Thyroid gland (tissue), 4 donors: ENCODE measurements at places on chromosomes 13 and 19.

DNA sequence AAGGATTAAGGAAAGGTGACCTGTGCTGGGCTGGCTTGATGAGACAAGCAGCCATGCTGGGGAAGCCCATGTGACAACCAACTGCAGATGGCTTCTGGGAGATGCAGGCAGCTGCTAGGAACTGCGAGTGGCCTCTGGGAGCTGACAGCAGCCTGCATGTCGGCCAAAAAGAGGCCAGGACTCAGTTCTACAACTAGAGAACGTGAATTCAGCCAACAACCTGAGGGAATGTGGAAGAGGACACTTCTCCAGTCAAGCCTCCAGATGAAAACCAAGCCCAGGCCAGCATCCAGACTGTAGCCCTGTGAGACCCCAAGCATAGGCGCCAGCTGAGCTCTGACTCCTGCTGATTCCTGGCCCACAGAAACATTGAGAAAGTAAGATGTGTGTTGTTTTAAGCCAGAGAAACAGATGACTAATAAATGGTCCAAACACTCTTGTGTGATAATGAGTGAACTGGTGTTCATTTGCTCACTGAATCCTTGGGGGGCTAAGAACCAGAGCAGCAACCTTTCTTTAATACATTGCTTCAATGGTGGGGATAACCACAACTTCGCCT is 45.0 kb downstream of the SLC7A1 start:
- DNase-seq = no peak

DNA sequence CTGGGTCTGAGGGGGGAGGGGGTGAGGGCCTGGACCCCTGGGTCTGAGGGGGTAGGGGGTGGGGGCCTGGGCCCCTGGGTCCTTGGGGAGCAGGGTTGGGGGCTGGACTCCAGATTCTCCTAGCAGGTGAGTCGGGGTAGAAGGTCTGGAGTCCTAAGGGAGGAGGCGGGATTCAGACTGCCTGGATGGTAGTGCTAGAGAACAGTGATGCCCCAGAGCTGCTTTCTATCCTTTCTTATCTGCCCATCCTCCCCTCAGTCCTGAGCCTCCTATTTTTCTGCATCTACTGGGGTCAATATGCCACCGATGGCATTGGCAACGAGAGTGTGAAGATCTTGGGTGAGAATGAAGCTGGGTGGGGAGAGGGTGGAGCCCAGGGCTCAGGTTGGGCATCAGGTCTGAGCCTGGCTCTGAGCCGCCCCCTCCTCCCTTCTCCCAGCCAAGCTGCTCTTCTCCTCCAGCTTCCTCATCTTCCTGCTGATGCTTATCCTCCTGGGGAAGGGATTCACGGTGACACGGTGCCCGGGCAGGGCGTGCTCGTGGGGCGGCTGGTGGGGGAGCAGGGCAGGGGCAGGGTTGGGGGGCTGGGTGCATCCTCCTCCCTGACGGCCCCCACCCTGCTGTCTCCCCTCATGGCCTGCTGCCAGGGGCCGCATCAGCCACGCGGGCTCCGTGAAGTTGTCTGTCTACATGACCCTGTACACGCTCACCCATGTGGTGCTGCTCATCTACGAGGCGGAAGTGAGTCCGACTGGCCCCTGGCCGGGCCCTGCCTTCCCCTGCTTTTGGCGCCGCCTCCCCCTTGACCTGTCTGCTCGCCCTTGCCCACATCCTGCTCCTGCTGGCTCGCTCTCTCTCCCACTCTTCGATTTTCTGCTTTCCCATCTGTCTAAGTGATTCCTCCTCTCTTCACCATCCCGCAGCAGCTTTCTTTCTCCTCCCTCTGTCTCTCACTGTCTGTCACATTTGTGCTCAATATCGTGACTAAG is 3.4 kb downstream of the TMEM145 start:
- no peak for DNase-seq

DNA sequence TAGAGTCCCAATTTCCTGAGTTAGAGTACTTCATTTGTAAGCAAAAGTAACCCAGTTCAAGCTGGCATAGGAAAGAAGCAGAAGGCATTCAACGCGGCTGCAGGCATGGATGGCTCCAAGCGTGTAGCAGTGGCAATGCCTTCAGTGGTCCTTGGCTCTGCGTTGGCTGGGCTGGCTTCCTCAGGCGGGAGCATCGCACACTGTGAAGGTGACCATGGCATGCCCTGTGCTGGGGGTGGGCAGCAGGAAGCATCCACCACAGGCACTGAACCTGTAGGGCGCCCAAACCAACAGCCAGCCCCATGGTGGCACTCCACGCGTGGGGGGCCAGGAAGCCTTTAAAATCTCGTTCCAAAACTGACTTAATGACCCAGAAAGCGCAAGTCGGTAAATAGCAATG is 53.6 kb upstream of the SPACA7 start:
- no peak for DNase-seq

GRCh38 chr19:1590641-1591397 is 1.8 kb downstream of the MBD3 start:
- no peak for DNase-seq

DNA sequence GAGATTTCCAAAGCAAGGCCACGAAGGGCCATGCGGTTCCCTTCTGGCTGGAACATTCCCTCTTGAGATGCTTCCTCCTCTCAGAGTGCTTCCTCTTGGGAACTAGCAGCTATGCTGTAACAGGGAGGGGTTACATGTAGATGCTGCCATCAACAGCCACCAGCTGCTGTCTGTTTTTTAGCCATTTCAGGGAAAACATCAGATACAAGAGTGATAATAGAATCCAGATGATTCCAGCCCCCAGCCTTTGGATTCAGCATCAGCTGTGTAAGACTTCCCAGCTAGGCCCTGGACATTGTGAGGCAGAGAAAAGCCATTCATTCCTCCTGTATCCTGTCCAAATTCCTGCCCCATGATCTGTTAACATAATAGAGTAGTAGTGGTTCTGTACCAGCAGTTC is 8.2 kb upstream of the ZNF177 start:
- DNase-seq = no peak

GRCh38 chr19:4012975-4013634 is 5.6 kb downstream of the PIAS4 start:
- DNase-seq = no peak

- no peak for DNase-seq
These were observed 48.2 kb upstream of the SLITRK5 start for GRCh38 chr13:87622971-87623370.

- no peak for DNase-seq
These were observed 100.8 kb downstream of the STK24 start for GRCh38 chr13:98476106-98476505.

- DNase-seq = no peak
These were observed 8.9 kb downstream of the DHX34 start for GRCh38 chr19:47357788-47358680.

GRCh38 chr19:13146763-13147563 is 3.2 kb downstream of the STX10 start:
- DNase-seq = no peak

DNA sequence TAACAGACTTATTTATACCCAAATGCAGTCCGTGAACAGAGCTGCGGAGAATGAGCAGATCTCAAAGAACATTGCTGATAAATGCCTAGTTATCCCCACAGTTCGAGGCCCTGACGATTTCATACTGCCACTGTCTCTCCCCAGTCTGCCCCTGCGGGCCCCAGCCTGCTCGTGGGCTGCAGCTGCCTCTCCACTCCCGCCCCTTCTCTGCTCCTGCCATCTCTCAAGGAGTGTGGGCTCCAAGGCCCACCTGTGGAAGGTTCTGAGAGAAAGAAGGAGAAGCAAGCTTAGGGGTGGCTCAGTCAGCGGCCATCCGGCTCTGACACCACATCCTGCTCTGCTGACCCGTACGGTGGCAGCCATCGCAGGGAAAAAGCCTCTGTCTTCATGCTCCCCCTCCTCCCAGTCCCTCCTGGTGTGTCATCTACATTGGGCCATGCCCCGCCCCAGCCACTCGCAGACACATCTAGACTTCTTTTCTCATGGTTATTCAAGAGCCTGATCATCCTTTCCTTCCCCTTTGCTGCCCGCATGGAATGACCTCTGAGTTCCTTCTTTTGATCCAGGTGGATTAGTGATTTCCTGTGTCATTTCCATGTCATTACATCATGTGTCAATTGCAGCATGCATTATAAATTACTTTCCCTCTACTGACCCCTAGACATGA is 52.0 kb downstream of the EPS15L1 start:
- DNase-seq = no peak

DNA sequence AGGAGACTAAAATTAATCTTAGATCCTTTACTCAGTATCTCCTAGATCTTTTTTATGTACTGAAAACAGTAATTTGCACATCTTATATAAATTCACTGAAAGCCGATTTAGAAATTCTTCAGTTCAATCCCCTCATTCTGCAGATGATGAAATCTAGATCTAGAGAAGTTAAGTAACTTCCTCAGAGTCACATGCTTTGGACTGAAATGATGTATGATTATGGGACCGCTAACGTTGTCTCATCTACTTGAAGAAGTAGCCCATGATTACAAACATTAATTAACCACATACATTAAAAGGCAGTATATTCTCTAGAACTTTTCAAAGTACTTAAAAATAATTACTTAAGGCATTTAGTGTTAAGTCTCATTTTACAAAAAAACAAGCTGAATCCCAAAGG is 37.8 kb downstream of the ELF1 start:
- no peak for DNase-seq

DNA sequence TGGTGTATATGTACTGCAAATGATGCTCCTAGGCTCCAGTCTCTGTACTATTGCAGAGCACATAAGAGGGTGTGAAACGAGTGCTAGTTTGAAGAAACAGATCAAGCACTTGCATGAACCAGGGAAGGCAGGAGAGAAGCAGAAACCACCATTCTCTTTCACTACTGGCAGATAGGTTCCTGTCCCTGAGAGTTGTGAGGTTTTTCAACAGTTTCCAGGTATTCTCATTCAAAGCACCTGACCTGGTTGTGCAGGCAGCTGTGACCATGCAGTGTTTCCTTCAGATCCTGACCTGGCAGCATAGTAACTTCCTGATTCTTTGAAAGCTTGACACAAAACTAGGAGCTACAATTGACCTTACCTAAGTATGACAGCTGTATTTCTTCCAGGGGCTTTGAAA is 164.9 kb downstream of the UFM1 start:
- DNase-seq = peak; percentile 68

DNA sequence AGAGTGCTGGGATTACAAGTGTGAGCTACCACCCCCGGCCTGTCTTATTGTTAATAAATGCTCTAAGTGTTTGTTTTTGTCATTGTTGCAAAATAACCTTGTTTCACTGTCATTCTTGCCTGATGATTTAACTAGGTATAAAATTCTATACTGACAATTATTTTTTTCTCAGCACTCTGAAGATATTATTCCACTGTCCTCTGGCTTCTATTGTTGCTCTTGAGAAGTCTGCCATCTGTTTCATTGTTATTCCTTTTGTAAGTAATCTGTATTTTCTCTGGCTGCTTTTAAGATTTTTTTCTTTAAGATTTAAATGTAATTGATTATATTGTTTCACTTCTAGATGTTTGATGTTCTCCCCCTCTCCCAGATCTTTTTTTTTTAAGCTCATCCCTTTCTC is 17.6 kb downstream of the ZNF420 start:
- DNase-seq = no peak

- peak; percentile 36 for DNase-seq
These were observed 2.7 kb downstream of the SPINT2 start for GRCh38 chr19:38266981-38267597.

- DNase-seq = no peak
These were observed 102.7 kb downstream of the DCLK1 start for GRCh38 chr13:36028359-36029025.

DNA sequence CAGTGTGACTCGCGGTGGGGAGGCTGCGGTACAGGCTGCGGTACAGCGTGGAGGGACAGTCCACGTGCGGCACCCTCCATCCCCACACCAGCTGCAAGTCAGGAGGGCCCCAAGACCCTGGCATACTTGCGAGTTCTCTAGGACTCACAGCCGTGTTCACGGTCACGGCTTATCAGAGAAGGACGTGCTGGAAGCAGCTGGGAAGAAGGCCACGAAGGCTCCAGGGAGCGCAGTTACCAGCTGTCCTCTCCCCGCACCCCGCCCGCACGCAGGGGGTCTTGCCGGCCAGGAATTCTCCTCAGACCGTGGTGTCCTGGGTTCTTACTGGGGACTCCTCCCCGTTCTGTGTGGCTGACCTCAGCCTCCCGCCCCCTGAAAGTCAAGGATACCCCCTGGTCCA is 6.2 kb downstream of the ZNF444 start:
- DNase-seq = no peak

GRCh38 chr13:43220873-43221595 is 197.6 kb downstream of the DNAJC15 start:
- DNase-seq = no peak

- no peak for DNase-seq
These were observed 644.4 kb downstream of the PCDH9 start for GRCh38 chr13:66585669-66586203.

DNA sequence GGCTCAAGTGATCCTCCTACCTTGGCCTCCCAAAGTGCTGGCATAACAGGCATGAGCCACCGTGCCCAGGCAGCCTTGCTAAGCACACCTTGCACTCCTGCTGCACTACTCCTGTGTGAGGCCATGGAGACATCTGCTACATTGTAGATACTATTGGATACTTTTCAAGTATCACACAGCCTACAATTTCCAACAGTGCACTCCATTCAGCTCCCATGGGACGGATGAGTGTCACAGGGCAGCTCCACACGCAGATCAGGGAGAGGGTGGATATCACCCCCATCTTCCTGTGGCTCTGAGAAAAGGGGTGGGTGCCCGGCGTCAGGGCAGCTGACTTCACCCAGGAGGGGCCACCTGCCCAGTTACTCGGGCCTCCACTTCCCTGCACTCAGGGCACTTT is 39.1 kb upstream of the CCNE1 start:
- DNase-seq = no peak

GRCh38 chr13:75407998-75408397 is 74.0 kb downstream of the TBC1D4 start:
- DNase-seq = no peak

GRCh38 chr13:45370922-45371406 is 30.0 kb upstream of the TPT1 start:
- peak; percentile 67 for DNase-seq

DNA sequence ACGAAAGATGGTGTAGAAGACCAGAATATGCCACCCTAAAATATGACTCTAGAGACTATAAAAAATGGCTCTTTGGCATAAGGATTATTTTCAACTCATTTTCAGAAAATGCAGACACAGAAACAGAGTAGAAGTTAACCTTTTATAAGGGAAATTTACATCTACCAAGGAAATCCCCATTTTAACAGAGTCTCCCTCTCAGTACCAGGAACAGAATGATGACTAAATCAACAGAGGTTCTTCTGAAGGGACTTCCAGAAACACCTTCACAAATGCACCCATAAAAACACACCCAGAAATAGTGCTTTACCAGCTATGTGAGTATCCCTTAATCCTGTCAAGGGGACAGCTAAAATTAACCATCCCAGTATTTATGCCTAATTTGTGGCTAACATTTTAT is 29.1 kb downstream of the PLPP2 start:
- DNase-seq = no peak

- no peak for DNase-seq
These were observed 936.0 kb upstream of the SLC10A2 start for GRCh38 chr13:104002216-104002615.
